ENCODE measurements at places on chromosomes 11 and 22. TPM values are rescaled to one million over a fixed set of nuclear protein-coding genes. Genes with fewer than 3 reads are reported as not detected.

- peaks cover 9% of the 10 kb centered on the region for H3K4me1 ChIP-seq
- no peaks in the 10 kb centered on the region for H3K36me3 ChIP-seq
- no peak for DNase-seq
- no peaks in the 10 kb centered on the region for H3K27me3 ChIP-seq
Measured at GRCh38 chr11:77086521-77087472, 15.8 kb upstream of the OMP start.

- H3K4me3 ChIP-seq: no peak overlapping the region
- no peaks in the 10 kb centered on the region for H3K4me1 ChIP-seq
- no peaks in the 10 kb centered on the region for H3K27me3 ChIP-seq
- no peaks in the 10 kb centered on the region for H3K36me3 ChIP-seq
- DNase-seq: no peak
- H3K27ac ChIP-seq: no peak overlapping the region
Measured at GRCh38 chr11:132728026-132728425, 804.3 kb downstream of the OPCML start.

GRCh38 chr11:64317961-64318765, at the start of gene PRDX5:
Gene PRDX5 (plus strand): TSS chr11:64318121. CDS start chr11:64318216, 95 bp downstream.
- peaks cover 7% of the 10 kb centered on the region for H3K4me1 ChIP-seq
- H3K27ac ChIP-seq: peak within 1 kb of the TSS; percentile 99
- peaks cover 36% of the 10 kb centered on the region for H3K36me3 ChIP-seq
- H3K27me3 ChIP-seq: no peaks in the 10 kb centered on the region

DNA sequence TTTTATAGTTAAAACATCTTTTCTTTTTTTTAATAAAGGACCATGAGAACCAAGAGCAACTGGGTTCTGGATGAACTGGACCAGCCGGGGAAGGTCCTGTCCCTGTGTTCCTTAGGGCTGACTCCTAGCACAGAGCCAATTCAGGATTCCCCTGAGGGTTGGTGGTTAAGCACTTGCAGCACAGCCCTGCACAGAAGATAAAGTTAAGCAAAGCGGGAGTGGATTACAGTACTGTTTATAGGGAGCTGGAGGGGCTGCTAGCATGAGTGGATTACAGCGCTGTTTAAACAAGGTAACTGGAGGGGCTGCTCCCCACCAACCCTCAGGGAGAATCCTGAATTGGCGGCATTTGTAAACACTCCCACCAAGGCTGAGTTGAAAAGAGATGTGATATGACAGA, 90.6 kb downstream of the CELSR1 start:
- no peak overlapping the region for H3K27ac ChIP-seq
- no peaks in the 10 kb centered on the region for H3K27me3 ChIP-seq
- H3K4me1 ChIP-seq: no peaks in the 10 kb centered on the region
- H3K4me3 ChIP-seq: no peak overlapping the region
- no peak for DNase-seq

DNA sequence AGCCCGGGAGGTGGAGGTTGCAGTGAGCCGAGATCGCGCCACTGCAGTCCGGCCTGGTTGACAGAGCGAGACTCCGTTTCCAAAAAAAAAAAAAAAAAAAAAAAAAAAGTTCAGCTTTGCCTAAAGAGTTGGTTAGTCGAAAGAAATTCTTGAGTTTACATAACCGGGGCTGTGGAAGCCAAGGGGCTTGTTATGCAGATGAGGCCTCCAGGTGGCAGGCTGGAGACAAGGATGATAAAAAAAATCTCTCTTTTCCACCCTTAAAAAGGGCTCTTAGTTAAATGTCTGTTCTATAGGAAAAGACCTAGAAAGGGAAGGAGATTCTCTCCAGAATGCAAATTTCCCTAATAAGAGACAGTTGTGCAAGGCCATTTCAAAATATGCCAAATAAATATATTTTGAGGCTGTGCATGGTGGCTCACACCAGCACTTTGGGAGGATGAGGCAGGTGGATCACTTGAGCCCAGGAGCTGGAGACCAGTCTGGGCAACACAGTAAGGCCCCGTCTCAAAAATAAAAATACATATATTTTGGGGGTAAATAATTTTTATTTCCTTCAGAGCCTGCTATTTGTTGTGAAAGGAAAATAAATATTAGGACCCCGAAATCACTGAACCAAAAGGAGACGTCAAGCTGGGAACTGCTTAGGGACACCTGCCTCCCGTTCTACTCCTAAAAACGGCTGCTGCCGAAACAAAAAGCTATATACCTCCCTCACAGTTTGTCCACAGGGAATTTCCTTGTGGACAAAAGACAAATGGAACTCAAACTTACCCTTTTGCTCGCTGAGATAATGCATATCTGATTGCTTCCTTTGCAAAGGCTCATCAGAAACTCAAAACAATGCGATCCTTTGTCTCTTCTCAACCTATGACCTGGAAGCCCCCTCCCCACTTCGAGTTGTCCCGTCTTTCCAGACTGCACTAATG, 2.4 kb upstream of the IFITM2 start:
- peak; percentile 85 for DNase-seq
- H3K27me3 ChIP-seq: no peaks in the 10 kb centered on the region
- H3K4me1 ChIP-seq: peaks cover 35% of the 10 kb centered on the region
- no peak overlapping the region for H3K4me3 ChIP-seq
- no peaks in the 10 kb centered on the region for H3K36me3 ChIP-seq
- peak overlapping the region; percentile 86 for H3K27ac ChIP-seq

DNA sequence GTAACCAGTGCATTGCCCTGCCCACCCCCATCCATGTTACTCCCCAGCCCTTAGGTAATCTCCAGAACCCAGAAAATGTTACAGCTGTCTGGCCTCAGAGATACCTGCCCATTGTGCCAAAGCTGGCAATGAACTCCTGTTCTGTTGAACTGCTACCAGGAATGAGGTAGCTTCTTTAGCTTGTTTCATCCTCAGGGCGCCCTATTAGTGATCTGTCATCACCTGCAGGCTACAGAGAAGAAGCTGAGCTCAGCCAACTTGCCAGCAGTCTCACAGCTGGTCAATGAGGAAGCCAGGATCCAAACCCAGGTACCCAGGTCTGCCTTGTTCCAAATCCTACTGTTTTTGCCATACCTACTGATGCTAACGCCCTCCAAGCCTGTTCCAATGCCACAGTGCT, 88.7 kb downstream of the GALNT18 start:
- H3K36me3 ChIP-seq: no peaks in the 10 kb centered on the region
- no peaks in the 10 kb centered on the region for H3K27me3 ChIP-seq
- no peak overlapping the region for H3K4me3 ChIP-seq
- H3K4me1 ChIP-seq: peaks cover 5% of the 10 kb centered on the region
- no peak overlapping the region for H3K27ac ChIP-seq

DNA sequence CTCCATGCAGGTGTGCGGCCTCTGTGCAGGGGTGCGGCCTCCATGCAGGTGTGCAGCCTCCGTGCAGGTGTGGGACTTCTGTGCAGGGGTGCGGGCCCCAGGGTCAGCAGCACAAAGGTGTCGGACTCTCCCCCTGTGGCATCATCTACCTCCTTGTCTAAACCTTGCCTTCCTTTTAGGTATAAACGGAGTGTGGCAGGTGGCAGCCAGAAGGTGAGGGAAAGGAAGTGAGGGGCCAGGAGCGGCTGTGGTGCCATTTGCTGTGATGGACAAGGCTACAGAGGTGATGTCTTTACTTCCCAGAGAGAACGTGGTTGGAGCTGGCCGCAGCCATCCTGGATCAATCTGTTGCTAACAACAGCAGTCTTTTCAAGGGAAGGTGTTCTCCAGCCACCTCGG, 9.1 kb downstream of the GAL start:
- no peaks in the 10 kb centered on the region for H3K36me3 ChIP-seq
- H3K27ac ChIP-seq: no peak overlapping the region

GRCh38 chr11:27186580-27186979, 146.0 kb downstream of the BBOX1 start:
- H3K36me3 ChIP-seq: no peaks in the 10 kb centered on the region
- H3K4me1 ChIP-seq: no peaks in the 10 kb centered on the region
- no peak for DNase-seq

DNA sequence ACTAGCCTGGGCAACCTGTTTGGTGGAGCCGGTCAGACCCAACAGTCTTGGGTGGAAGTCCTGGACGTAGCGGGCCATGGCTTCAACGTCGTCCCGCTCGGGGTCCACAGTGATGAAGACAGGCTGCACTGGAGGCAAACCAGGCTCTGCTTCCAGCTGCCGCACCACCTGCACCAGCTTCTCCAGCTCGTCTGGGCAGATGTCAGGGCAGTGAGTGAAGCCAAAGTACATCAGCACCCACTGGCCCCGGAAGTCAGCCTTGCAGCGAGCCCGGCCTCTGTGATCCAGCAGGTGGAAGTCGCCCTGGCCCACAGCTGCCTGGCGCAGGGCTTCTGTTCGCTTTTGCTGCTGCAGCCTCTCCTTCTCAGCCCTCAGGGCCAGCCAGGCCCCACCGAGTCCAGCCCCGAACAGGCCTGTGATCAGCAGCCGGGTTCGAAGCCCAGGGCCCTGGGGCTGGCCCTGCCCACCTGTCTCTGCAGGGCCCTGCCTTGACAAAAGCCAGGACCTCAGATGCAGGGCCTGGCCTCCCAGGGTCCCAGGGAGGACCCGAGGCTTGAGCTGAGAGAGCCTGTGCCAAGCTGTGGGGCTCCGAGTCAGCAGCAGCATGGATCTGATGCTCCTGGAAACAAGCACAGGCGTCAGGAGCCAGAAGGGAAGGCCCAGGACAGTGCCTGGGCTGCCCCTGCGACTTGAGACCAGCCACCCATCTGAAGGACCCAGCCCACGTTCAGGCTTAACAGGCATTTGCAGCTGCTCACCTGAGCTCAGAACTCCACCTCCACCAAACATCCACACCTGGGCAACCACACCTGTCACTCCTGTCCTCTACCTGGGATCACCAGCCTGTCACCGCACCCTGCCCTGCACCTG, 1.4 kb downstream of the SCO2 start:
- H3K27ac ChIP-seq: no peak overlapping the region
- H3K36me3 ChIP-seq: peaks cover 21% of the 10 kb centered on the region
- peaks cover 6% of the 10 kb centered on the region for H3K4me1 ChIP-seq
- DNase-seq: no peak

DNA sequence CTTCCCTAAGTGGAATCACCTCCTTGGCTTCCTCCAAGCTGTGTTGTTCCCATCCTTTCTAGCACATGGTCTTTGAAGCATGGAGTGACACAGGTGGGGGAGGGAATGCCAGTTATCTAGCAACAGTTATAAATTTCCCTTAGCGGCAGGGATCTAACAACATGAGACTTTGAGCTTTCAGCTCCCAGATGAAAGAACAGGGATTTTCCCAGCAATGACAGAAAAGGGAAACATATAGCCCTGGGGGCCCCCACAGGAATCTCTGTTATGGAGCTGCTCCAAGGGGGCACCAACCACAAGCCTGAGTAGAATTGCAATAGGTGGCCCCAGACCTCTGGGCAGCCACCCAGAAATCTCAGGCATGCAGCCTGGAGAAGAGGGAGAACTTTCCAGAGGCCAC, 163.0 kb downstream of the GRIK4 start:
- H3K4me1 ChIP-seq: no peaks in the 10 kb centered on the region
- no peaks in the 10 kb centered on the region for H3K27me3 ChIP-seq
- H3K36me3 ChIP-seq: no peaks in the 10 kb centered on the region
- no peak for DNase-seq

- no peaks in the 10 kb centered on the region for H3K27me3 ChIP-seq
- H3K4me1 ChIP-seq: peaks cover 13% of the 10 kb centered on the region
- peak overlapping the region; percentile 21 for H3K4me3 ChIP-seq
- H3K36me3 ChIP-seq: no peaks in the 10 kb centered on the region
- H3K27ac ChIP-seq: peak overlapping the region; percentile 27
Measured at GRCh38 chr11:67262731-67263675, 3.3 kb upstream of the GRK2 start.

- H3K36me3 ChIP-seq: no peaks in the 10 kb centered on the region
- no peaks in the 10 kb centered on the region for H3K27me3 ChIP-seq
- peak overlapping the region; percentile 83 for H3K27ac ChIP-seq
- peaks cover 13% of the 10 kb centered on the region for H3K4me1 ChIP-seq
Measured at GRCh38 chr11:11142430-11142829, 210.6 kb downstream of the CSNK2A3 start.

- no peak for DNase-seq
- H3K27ac ChIP-seq: no peak overlapping the region
- no peaks in the 10 kb centered on the region for H3K4me1 ChIP-seq
- H3K4me3 ChIP-seq: no peak overlapping the region
- H3K36me3 ChIP-seq: no peaks in the 10 kb centered on the region
Measured at GRCh38 chr11:4543561-4543960, 1.4 kb upstream of the OR52M1 start.

- no peaks in the 10 kb centered on the region for H3K4me1 ChIP-seq
- DNase-seq: no peak
- no peak overlapping the region for H3K4me3 ChIP-seq
- H3K27ac ChIP-seq: no peak overlapping the region
- H3K36me3 ChIP-seq: no peaks in the 10 kb centered on the region
Measured at GRCh38 chr11:44387825-44388224, 77.9 kb upstream of the ALX4 start.

DNA sequence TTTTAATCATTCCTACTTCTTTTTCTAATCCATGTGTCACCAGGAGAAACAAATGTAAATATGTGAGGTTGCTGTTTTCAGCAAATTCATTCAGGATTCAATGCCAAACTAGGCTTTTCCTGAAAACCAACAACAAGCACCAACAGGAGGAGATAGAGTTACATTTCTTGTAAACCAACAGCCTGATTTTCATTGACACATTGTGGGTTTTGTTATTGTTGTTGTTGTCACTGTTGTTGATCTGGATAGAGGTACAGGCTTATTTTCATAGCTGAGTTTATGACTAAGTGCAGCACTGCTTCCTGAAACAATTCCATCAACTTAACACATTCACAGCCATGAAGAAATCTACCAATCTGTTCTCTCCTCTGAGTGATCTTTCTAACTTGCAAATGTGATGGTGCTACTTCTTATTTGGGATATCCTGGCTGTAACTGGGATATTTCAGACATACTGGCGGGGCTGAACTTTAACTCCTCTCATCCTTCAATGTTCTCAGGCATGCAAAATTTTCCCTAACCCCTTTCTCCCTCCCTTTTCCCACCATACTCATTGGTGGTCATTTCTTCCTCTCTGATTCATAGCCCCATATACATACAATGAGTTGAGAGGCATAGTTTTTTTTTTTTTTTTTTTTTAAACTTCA, 65.5 kb downstream of the ME3 start:
- peaks cover 4% of the 10 kb centered on the region for H3K4me1 ChIP-seq
- H3K4me3 ChIP-seq: no peak overlapping the region
- peak overlapping the region; percentile 27 for H3K27ac ChIP-seq
- no peaks in the 10 kb centered on the region for H3K36me3 ChIP-seq
- DNase-seq: no peak

GRCh38 chr22:31945971-31946680, 1.8 kb downstream of the YWHAH start:
- no peak for DNase-seq
- H3K4me1 ChIP-seq: peaks cover 8% of the 10 kb centered on the region
- H3K27ac ChIP-seq: peak overlapping the region; percentile 99
- peak overlapping the region; percentile 98 for H3K4me3 ChIP-seq

GRCh38 chr11:10233581-10233980, 60.4 kb downstream of the SBF2 start:
- no peaks in the 10 kb centered on the region for H3K36me3 ChIP-seq
- no peaks in the 10 kb centered on the region for H3K4me1 ChIP-seq
- no peak for DNase-seq
- no peak overlapping the region for H3K4me3 ChIP-seq

KIRREL3 gene
- total RNA-seq: not detected

VSIG2 gene
- not detected for total RNA-seq

C22orf31 gene
- total RNA-seq: not detected

TMEM132A gene
- total RNA-seq: 18.9 TPM

DGCR8 gene
- 18.0 TPM for total RNA-seq

OR10W1 gene
- total RNA-seq: not detected

GRIA4 gene
- total RNA-seq: not detected

DEUP1 gene
- not detected for total RNA-seq

ZNF215 gene
- not detected for total RNA-seq

OSBP2 gene
- 0.53 TPM for total RNA-seq

C11orf65 gene
- not detected for total RNA-seq

LDLRAD3 gene
- 21.6 TPM for total RNA-seq

OR56A1 gene
- total RNA-seq: not detected

GLYAT gene
- not detected for total RNA-seq

OR56B1 gene
- not detected for total RNA-seq

TSKU gene
- total RNA-seq: 121 TPM

OR51E2 gene
- 2.0 TPM for total RNA-seq

RAPSN gene
- not detected for total RNA-seq

Measured in ascending aorta (tissue), 2 donors.